ENCODE measurements at places on chromosomes 6 and 20.
A peak's percentile ranks its signal among the peaks of the same experiment; 100 is the strongest.

DNA sequence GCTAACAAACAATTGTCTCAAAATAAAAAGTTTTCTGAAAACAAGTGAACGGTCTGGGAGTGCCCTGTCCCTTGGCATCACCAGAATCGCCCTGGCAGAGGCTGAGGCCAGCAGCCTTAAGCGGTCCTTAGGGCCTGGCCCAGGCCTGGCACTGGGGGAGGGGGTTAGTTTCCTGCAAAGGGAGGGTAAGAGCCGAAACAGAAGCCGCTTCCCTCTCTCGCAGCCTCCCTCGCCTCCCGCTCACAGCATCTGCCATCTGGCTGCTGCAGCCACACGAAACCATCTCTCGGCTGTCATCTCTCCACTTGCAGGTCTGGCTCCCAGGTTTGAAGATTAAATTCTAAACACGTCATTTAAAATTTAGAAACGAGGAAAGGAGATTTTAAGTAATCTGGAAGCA, 31.5 kb downstream of the PMEPA1 start:
- DNase-seq: peak; percentile 14

DNA sequence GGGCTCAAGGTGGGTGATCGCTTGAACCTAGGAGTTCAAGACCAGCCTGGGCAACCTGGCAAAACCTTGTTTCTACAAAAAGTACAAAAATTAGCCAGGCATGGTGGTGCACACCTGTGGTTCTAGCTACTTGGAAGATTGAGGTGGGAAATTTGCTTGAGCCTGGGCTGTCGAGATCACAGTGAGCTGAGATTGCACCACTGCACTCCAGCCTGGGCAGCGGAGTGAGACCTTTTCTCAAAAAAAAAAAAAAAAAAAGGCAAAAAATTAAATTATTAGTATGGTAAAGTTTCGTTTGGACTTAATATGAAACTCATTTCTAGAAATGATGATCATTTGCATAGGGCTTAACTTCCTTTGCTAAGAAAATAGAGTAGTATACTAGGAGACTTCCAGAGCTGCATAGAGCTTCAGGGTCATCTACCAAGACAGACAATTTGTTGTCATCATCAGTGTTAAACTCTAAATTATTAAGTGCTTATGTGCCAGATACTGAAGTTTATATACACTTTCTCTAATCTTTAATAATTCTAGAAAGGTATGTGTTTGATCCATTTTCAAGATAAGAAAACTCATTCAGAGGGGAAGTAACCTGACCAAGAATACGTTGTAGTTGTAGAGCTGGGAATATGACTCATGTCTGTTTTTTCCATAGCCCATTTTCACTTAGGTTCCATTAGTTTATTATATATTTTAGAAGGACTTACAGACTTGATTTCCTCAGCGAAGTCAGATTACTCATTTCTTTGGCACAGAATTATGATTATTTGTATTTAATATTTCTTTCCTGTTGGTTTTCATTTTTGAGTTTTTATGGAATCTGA, 84.5 kb downstream of the SLC16A10 start:
- DNase-seq: no peak

GRCh38 chr6:25301362-25301761, 22.2 kb downstream of the CARMIL1 start:
- DNase-seq: no peak

DNA sequence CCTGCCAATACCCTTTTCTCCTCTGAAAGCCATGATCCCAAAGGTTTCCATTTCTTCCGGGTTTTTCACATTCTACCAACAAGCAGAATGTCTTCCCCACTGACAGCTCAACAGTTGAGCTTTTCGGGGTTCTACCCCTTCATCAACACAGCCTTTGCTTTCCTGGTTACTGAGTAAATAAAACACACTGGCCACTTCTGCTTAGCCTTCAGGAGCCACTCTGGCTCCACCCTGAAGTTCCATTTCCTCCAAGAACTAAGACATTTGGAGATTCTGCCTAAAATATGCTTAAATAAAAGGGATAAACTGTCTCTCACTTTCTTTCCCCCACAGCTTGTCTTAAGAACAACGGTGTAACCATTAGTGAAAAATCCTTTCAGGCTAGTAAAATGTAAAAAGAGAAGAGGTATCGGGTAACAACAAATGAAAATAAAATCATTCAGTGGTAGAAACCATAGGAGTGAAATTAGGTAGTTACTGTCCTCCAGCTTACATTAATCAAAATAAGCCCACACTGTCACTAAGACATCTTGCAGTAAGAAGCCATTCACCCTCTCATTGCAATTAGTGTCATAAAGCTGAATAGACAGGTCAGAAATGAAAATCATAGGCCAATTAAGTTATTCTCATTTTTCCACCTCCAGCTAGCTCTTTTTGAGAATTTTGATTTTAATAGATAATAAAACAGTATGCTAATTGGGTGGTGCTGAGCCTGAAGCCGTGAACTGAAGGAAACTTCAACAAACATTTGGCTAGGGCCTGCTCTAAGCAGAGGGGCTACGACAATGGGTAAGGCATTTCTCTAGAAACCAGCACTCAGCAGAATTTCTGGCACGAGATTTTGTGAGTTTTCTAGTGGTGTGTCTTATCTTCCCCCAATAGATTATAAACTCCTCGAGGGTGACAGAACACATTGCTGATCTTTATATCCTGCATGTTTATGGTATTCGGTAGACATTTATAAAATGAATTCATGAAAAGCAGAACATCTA, 194.2 kb downstream of the KHDC1L start:
- no peak for DNase-seq

DNA sequence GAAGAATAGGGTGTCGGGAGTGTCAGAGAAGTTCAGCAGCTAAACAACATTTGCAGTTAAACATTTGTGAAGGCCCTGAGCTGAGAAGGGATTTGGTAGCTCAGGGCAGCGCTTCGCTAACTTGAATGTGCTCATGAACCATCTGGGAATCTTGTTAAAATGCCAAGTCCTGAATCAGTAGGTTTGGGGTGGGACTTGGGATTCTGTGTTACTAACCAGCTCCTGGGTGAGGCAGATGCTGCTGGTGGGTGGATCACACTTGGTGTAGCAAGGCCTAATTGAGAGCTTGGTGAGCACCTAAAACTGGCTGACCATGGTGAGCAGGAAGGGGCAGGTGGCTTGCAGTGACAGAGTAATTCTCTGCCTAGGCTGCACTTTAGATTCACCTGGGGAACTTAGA, 5.9 kb downstream of the PTPRA start:
- no peak for DNase-seq

GRCh38 chr6:85432554-85432953, 17.3 kb upstream of the NT5E start:
- no peak for DNase-seq

DNA sequence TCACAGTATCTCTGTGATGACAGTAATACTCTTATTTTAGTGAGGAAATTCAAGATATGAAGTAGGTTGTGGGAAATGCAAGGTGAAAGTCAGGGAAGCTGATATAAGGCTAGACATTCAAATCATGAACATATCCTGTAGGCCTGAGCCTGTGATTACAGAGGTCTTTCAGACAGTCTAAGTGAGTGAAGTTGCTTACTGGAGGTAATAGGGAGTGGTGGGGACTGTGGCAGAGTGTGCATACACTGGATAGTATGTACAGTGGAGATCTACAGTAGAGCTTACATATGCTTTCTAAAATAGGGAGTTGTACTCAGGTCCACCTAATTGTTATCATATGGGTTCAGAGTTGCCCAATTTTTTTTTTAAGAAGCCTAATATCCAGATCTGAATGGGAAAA, 3.1 kb downstream of the DHX35 start:
- DNase-seq: no peak

- DNase-seq: peak; percentile 61
Observed at GRCh38 chr20:36202891-36203338, 33.4 kb upstream of the AAR2 start.

DNA sequence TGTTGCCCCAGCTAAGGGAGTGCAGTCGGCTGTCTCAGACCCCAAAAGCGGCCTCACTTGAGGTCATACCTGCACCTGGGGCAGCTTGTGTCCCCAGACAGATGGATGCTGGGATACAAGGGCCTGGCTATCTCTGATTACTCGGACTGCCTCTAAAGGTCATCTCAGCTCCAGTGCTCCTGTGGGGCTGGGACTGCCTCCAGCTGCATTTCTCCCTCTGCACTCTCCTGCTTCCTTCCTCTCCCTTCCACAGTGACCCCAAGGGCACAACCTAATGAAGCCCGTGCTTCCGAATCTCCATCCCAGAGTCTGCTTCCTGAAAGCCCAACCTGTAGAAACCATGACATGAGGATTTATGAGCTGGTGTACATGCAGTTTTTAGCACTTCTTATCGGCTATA, 22.8 kb upstream of the OCSTAMP start:
- DNase-seq: no peak

DNA sequence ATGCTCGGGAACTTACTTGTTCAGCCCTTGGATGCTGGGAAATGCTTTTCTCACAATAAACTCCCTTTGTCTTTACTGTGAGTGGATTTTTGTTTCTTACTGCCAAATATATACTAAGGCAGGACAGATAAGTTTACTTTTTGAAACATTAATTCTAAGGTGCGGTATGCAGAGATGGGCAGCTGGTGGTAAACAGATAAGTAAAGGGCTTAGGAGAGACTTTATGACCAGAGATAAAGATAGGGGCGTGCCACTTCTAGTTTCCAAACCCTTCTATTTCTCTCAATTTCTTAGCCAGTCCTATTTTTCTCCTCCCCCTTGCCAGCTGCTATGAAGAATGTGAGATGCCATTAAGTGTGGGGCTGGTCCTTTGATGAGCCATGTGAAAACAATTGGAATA, 16.3 kb downstream of the SAMD3 start:
- no peak for DNase-seq

- no peak for DNase-seq
Observed at GRCh38 chr20:53599044-53599362, 5.4 kb upstream of the ZNF217 start.

- DNase-seq: no peak
Observed at GRCh38 chr6:63349401-63349800, 29.6 kb upstream of the LGSN start.

- no peak for DNase-seq
Observed at GRCh38 chr6:142372348-142372747, 70.5 kb downstream of the ADGRG6 start.

GRCh38 chr6:128179876-128180438, 279.1 kb upstream of the THEMIS start:
- no peak for DNase-seq

DNA sequence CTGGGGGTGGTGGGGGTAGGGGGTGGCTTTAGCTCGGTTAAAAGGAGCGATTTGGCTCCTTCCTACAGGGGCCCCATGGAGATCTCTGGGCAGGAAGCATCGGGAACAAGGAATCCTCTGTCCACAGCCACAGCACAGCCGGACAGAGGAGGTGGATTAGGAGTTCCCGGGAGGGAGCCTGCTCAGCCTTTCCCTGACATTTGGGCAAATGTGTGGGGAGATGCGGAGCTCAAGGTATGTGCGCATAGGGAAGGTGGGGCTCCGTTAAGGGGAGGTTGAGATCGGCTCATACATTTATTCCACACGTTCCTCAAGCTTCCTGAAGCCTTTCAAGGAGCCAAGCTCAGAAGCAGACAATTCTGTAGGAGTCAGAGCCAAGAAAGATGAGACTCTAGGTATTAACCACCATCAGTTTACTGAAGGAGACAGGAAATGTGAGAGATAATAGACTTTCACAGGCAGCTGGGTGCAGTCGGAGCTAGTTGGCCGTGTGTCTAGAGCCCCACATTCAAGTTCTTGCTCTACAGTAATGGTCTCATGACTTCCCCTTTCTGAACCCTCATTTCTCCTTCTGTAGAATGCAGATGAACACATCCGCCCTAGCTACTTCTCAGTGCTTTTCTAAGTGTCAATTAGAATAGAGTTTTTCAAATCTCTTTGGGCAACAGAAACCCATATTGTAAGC, 40.8 kb upstream of the EPB41L1 start:
- DNase-seq: no peak

- DNase-seq: no peak
Observed at GRCh38 chr6:81748994-81749393, 3.5 kb downstream of the TENT5A start.

GRCh38 chr20:33724439-33725094, 4.5 kb upstream of the PXMP4 start:
- no peak for DNase-seq

DNA sequence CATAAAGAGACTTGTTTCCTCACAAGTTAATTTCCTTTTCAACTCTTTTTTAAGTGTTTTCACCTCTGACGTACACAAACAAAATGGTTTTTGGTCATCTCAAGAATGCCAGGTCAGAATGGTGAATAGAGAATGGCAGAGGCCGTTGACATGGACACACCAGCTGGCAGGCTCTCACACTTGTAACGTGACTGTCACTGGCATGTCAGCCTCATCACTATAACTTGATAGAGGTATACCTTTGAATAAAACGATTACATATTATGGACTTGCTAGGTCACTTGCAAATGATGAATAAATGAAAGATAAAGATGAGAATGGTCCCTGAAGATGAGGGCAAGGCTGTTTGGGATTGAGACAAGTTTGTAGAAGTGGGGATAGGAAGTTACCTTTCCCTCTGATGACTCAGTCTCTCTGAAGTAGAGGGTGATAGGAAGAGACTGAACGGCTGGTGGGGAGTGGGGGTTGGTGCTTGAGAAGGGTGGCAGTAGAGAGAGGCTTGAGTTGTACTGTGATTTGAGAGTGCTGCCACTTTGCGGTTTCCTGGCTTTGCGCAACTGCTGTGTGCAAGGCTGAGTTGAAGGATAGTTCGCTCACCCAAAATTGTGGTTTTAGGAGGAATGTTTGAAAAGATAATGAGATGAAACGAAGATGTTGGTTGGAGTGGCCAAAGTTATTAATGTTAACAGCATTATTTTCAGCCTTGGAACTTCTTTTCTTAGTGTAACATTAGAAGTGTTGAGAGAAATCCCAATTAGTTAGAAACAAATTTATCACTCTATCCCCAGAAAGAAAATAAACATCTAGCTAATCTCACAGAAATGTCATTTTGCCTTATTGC, 30.3 kb downstream of the TBPL1 start:
- no peak for DNase-seq

DNA sequence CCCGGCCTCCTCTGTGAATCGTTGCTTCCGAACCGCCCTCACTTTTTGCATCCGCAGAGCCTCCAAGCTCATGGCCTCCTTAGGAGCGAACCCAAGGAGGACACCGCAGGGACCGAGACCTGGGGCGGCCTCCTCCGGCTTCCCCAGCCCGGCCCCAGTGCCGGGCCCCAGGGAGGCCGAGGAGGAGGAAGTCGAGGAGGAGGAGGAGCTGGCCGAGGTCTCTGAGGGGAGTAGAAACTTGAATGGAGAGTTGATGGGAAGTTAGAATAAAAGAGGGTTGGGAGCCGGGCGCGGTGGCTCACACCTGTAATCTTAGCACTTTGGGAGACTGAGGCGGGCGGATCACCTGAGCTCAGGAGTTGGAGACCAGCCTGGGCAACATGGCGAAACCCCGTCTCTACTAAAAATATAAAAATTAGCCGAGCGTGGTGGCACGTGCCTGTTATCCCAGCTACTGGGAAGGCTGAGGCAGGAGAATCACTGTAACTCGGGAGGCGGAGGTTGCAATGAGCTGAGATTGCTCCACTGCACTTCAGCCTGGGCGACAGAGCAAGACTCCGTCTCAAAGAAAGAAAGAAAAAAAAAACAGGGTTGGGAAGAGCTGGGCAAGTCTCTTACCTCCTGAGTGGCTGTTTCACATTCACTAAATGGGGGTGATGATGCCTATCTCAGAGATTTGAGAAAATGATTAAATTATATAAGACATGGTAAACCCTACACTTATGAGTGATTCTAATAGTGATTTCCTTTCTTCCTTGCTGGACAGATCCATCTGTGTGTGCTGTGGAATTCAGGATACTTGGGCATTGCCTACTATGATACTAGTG, 805 bp downstream of the MSH5 start:
- no peak for DNase-seq

- DNase-seq: no peak
Observed at GRCh38 chr6:64034910-64035655, 399.5 kb downstream of the PHF3 start.

GRCh38 chr20:47125758-47126591, 230.5 kb downstream of the ZMYND8 start:
- no peak for DNase-seq

GRCh38 chr6:127606131-127606562, 29.2 kb downstream of the C6orf58 start:
- no peak for DNase-seq

Measured in hypothalamus (tissue), 51 donors.